Kidney (tissue), 22 donors: ENCODE measurements at places on chromosomes 13 and 19. TPM values are rescaled to one million over a fixed set of nuclear protein-coding genes. Genes with fewer than 3 reads are reported as not detected.

Gene LIM2
- total RNA-seq, result not detected

DNA sequence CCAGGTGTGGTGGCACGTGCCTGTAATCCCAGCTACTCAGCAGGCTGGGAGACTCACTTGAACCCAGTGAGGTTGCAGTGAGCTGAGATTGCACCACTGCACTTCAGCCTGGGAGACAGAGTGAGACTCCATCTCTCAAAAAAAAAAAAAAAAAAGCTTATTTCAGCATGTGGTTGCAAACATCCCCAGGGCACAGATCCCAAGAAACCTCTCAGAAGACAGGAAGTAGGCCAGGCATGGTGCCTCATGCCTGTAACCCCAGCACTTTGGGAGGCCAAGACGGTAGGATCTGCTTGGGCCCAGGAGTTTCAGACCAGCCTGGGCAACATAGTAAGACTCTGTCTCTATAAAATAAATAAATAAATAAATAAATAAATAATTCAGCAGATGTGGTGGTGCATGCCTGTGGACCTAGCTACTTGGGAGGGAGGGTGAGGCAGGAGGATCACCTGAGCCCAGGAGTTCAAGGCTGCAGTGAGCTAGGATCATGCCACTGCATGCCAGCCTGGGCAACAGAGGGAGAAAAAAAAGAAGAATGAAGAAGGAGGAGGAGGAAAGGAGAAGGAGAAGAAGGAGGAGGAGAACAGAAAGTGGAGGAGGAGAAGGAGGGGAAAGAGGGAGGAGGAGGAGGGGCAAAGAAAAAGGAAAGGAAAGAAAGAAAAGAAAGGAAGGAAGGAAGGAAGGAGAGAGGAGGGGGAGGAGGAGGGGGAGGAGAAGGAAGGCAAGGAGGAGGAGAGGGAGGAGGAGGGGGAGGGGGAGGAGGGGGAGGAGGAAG, 4.3 kb upstream of the LRRC8E start:
- no peaks in the 10 kb centered on the region for H3K36me3 ChIP-seq
- no peak overlapping the region for H3K4me3 ChIP-seq
- H3K4me1 ChIP-seq, result no peaks in the 10 kb centered on the region
- no peak overlapping the region for H3K27ac ChIP-seq
- no peaks in the 10 kb centered on the region for H3K27me3 ChIP-seq

DNA sequence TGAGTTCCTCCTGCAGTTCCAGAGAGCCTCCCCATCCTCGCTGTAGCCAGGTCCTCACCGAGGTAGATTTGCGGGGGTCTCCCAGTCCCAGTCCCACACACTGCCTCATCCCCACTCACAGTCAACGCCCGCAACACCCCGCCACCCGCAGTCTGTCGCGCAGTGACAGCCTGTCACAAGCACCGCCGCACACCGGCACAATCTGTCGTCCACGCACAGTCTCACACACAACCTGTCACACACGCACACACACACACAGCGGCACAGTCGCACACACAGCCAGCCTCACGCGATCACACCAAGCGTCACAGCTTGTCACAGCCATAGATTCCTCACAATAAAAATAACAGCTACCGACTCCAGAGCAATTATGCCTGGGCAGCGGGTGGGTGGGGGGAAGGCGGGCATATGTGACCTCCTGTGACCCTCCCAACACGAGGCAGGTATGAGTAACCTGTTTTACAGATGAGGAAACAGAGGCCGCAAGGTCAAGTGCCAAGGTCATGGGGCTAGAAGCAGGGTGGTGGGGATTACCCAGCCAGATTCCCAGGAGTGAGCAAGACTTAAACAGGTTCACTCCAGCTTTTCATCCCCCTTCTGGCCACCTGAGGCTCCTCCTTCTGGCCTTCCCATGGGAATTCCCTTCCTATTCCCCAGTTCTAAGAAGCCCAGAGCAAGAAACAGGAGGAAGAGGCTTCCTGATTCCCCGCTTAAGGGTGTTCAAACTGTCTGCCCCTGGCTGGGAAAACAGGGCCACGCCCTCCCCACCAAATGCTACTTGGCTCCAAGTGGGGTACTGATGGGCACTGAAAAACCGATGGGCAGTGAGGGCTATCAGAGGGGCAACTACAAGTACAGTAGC, 13.9 kb downstream of the NFIX start:
- H3K4me1 ChIP-seq, result no peaks in the 10 kb centered on the region
- no peak overlapping the region for H3K4me3 ChIP-seq
- DNase-seq, result no peak
- no peaks in the 10 kb centered on the region for H3K36me3 ChIP-seq
- H3K27ac ChIP-seq, result no peak overlapping the region

GRCh38 chr19:44720945-44721344, 22.0 kb downstream of the CEACAM16 start:
- H3K27ac ChIP-seq, result no peak overlapping the region
- no peak overlapping the region for H3K4me3 ChIP-seq

GRCh38 chr19:1263188-1263587, 5.9 kb upstream of the CIRBP start:
- DNase-seq, result no peak
- peak overlapping the region; percentile 98 for H3K27ac ChIP-seq
- H3K4me3 ChIP-seq, result no peak overlapping the region
- H3K4me1 ChIP-seq, result no peaks in the 10 kb centered on the region
- no peaks in the 10 kb centered on the region for H3K36me3 ChIP-seq
- H3K27me3 ChIP-seq, result no peaks in the 10 kb centered on the region

- H3K4me3 ChIP-seq, result no peak overlapping the region
- no peaks in the 10 kb centered on the region for H3K4me1 ChIP-seq
- H3K36me3 ChIP-seq, result peaks cover 4% of the 10 kb centered on the region
- peak; percentile 63 for DNase-seq
- no peak overlapping the region for H3K27ac ChIP-seq
Measured at GRCh38 chr13:50969691-50970090, 60.1 kb downstream of the RNASEH2B start.
